ENCODE measurements at places on chromosomes 3 and 15. TPM values are rescaled to one million over a fixed set of nuclear protein-coding genes. Genes with fewer than 3 reads are reported as not detected.

DNA sequence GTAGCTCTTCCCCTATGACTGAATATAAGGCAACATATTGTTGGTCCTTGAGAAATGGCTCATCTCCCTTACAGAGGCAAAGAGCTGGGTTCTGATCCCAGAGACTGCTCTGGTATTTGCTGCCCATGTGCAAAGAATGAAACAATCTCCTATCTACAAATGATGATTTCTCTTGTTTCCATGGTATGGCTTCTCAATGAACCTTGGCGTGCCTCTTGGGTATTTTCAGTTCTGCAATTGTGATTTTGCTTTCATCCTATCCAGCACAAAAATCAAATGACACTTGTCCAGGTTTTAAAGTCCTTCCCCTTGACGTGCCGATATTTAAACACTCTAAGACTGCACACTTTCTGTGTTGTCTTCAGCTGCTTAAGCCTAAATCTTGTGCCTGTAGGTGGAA, 109.8 kb upstream of the NR2F2 start:
- no peak for DNase-seq
- no peaks in the 10 kb centered on the region for H3K4me1 ChIP-seq
- H3K4me3 ChIP-seq = no peak overlapping the region

GRCh38 chr15:61951949-61952348, 108.3 kb downstream of the VPS13C start:
- H3K4me3 ChIP-seq = no peak overlapping the region
- no peaks in the 10 kb centered on the region for H3K4me1 ChIP-seq
- no peaks in the 10 kb centered on the region for H3K36me3 ChIP-seq
- H3K27me3 ChIP-seq = no peaks in the 10 kb centered on the region

DNA sequence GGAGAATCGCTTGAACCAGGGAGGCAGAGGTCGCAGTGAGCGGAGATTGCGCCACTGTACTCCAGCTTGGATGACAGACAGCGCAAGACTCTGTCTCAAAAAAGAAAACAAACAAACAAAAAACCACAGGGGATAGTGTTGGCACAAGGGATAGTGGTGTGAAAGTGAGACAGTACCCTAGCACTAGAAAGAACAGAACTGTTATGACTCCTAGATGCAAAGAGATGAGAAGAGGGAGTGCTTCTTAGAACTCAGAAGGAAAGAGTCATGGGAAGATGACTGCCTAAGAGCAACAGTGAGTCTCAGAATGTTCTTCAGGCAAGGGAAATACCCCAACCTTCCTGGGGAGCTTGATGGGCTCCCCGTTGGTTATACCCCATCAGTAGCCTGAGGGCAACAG, 17.8 kb upstream of the ZNF770 start:
- no peaks in the 10 kb centered on the region for H3K27me3 ChIP-seq
- no peak overlapping the region for H3K27ac ChIP-seq
- no peak for DNase-seq
- no peaks in the 10 kb centered on the region for H3K4me1 ChIP-seq

Gene NEO1
- total RNA-seq = 6.1 TPM

DNA sequence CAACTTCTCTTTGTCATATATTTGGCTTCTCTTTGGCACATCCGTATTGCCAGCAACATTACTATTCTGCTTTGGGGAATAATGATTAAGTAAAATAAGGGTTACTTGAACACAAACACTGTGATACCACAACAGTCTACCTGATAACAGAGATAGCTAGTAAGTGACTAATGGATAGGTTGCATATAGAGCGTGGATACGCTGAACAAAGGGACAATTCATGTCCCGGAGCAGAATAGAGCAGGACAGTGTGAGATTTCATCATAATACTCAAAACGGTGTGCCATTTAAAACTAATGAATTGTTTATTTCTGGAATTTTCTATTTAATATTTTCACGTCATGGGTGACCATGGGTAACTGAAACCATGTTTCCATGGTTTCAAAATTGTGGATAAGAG, 54.1 kb downstream of the SCN5A start:
- DNase-seq = no peak
- no peaks in the 10 kb centered on the region for H3K4me1 ChIP-seq
- H3K36me3 ChIP-seq = no peaks in the 10 kb centered on the region
- H3K27me3 ChIP-seq = no peaks in the 10 kb centered on the region
- H3K27ac ChIP-seq = no peak overlapping the region

DNA sequence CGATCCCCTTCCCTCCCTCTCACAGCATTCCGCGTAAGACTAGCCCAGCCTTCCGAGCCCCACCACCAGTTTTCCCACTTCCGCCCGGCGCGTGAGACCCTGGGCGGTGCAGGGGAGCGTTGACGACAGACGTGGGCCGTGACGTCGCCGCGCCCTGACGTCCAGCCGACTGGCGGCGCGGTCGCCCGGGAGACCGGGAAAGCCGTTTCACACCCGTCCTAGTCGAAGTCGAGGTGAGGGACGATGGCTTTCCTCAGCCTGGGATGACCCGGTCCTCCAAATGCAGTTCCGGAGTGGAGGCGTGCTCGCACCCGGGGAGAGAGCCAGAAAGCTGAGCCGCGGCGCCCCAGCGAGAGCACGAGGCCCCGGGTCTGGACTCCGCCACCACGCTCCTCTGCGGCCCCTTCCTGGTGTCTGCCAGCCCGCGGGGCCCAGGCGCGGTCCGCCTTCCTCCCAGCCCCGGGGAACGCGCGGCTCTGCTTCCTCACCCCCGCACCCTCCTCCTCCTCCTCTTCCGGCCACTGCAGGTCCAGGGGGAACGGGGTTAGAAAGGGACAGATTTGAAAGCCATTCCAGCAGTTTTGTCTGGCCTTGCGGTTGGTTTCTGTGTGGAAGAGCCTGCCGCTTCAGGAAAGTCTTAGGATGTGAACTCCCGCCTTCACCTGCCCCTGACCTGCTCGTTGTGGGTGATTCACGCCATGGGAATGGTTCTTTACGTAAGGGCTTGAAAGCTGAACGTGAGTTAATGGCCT, at the start of gene LEKR1:
Gene LEKR1 (plus strand): TSS at position 210 of the 752 bp plus-strand sequence. CDS start 2,977 bp downstream, outside the sequence.
- H3K27ac ChIP-seq = peak within 1 kb of the TSS; percentile 81
- DNase-seq = no peak
- H3K4me1 ChIP-seq = peaks cover 2% of the 10 kb centered on the region
- H3K36me3 ChIP-seq = no peaks in the 10 kb centered on the region
- no peaks in the 10 kb centered on the region for H3K27me3 ChIP-seq

- no peaks in the 10 kb centered on the region for H3K27me3 ChIP-seq
- DNase-seq = no peak
- no peaks in the 10 kb centered on the region for H3K4me1 ChIP-seq
Measured at GRCh38 chr15:61030451-61030850, 198.7 kb downstream of the RORA start.

DNA sequence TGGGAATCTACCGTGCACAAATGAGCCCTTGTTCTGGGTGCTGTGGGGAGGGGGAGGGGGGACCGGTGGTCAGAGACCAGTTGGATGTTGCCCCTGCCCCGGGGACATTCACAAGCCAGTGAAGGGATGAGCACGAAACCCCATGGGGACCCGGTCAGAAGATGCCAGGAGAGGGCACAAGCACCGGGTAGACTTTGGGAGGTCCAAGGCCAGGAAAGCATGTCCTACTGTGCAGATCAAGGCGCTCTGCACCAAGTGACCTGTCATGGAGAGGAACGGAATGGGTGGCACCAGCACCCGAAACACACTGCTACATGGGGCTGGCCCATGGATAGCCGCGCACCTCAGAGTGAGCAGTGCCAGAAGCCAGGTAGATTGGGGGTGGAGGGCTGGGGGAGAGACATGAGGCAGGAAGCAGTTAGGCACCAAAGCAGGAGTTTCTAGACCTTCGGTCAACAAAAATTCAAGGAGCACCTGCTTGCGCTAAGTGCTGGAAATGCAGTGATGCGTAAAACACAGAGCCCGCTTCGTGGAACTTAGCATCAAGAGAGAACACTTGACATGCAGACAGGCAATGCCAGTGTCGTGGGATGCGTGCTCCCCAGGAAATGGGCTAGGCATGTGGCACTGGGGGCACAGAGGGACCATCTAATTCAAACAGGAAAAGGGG, 99.1 kb downstream of the CPN2 start:
- DNase-seq = no peak
- no peak overlapping the region for H3K27ac ChIP-seq
- no peaks in the 10 kb centered on the region for H3K27me3 ChIP-seq
- H3K4me3 ChIP-seq = no peak overlapping the region

Measured in thymus (tissue), 14 donors.